Daoy (cell line): ENCODE measurements at places on chromosomes 13 and 19. TPM values are rescaled to one million over a fixed set of nuclear protein-coding genes. Genes with fewer than 3 reads are reported as not detected.
A peak's percentile ranks its signal among the peaks of the same experiment; 100 is the strongest.

- no peak for DNase-seq
Observed at GRCh38 chr19:49869009-49869483, 1.7 kb upstream of the PNKP start.

- peak; percentile 74 for DNase-seq
Observed at GRCh38 chr13:97879646-97880310, 73.7 kb upstream of the IPO5 start.

DNA sequence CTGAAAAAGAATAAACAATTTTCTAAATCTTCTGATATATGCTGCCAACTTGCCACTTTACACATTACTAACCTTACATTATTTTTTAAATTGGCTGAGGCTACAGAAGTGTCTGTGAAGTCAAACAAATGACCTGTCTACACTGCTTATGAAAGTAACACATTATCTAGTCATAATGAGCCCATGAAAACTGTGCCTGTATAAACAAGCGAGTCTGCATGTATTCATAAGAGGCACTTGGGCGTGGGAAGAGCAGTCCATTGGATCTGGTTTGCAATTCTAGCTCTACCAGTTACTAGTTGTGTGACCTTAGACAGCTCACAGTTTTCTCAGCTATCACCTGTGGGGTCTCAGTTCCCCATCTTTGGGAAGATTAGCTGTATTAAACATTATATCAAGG is 3.1 kb downstream of the VPS36 start:
- no peak for DNase-seq

The ZNF700 gene
- total RNA-seq, result 5.7 and 8.7 TPM in 2 replicates

The SELENOV gene
- 0.57 and 6.3 TPM in 2 replicates for total RNA-seq

GRCh38 chr19:44740351-44740824 is 8.1 kb upstream of the BCL3 start:
- no peak for DNase-seq

- no peak for DNase-seq
Observed at GRCh38 chr13:111789420-111789819, 277.5 kb upstream of the SOX1 start.

- DNase-seq, result peak; percentile 48
Observed at GRCh38 chr13:25881971-25882451, 169.8 kb downstream of the SHISA2 start.

GRCh38 chr19:32859591-32859990 is 10.0 kb downstream of the SLC7A9 start:
- no peak for DNase-seq

The SHISA7 gene
- not detected in 2 replicates for total RNA-seq

- DNase-seq, result peak; percentile 82
Observed at GRCh38 chr19:33430674-33431277, 57.3 kb downstream of the CEBPG start.

DNA sequence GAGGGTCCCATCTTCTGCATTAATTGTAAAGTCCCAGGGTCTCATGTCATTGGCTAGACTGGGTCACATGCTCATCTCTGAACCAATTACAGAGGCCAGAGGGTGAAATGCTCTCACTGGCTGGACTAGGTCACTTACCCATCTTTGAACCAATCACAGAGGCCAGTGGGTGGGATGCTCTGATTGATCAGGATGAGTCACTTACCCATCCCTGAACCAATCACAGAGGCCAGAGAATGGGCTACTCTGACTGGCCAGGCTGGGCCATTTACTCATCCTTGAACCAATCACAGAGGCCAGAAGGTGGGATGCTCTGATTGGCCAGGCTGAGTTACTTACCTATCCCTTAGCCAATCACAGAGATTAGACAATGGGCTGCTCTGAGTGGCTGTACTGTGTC is 5.3 kb downstream of the MISP start:
- peak; percentile 34 for DNase-seq

The ZNF790 gene
- 4.0 and 12.7 TPM in 2 replicates for total RNA-seq

The FXYD7 gene
- 0.29 TPM in 1 of 2 replicates, not detected in the other for total RNA-seq

The METTL21C gene
- not detected in 2 replicates for total RNA-seq

The HIPK4 gene
- under 0.01 TPM in 1 of 2 replicates, not detected in the other for total RNA-seq

DNA sequence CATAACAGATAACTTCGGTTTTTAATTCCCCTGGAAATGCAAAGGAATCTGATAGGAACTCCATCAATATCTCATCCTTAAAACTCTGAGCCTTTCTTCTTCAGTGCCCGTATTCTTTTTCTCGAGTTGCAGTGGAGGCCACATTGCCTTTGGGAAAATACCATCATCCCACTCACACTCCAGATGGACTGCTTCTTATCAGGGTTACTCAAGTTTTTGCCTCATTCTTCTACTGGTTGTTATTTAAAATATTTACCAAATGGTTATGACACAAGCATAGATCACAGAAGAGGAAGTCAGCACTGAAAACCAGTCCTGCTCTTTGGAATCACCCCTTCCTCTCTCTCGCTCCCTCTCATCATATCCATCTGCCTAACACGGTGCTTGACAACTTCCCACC is 1020.5 kb upstream of the SLC10A2 start:
- no peak for DNase-seq

GRCh38 chr13:90447734-90448101 is 899.8 kb upstream of the MIR17HG start:
- DNase-seq, result peak; percentile 13

GRCh38 chr19:16673231-16673630 is 12.3 kb downstream of the TMEM38A start:
- DNase-seq, result no peak

- no peak for DNase-seq
Observed at GRCh38 chr13:39269411-39269810, 231.2 kb downstream of the NHLRC3 start.

The SSC5D gene
- 1.4 and 2.2 TPM in 2 replicates for total RNA-seq

DNA sequence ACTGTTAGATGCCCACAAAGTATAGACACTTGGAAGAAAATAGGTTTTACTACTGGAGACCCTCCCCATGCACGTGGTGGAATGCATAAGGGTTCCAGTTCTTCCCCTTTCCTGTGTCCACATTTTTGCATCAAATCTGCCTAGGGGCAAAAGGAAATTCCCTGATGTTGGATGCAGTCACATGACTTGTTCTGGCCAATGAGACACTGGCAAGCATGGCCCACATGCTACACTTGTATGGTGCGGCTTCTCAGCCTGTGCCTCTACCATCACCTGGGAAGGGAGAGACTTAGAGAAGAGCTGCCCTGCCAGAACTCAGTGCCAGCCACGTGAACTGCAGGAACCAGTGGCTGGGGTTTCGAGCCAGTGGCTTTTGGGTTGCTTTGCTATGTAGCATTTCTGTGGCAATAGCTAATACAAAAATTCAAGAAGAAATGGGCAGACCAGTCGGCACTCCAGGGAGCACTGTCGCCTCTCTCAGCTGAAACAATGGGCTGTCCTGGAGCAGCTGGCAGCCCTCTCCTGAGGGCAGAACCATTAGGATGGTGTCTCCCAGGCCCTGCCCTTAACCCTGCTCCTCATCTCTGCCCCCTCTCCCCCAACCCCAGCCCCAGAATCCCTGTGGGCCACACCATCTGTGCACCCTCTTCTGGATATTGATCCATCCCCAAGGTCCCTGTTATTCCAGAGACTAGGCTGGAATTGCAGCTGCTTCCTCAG is 634.0 kb downstream of the UQCRFS1 start:
- DNase-seq, result peak; percentile 12

DNA sequence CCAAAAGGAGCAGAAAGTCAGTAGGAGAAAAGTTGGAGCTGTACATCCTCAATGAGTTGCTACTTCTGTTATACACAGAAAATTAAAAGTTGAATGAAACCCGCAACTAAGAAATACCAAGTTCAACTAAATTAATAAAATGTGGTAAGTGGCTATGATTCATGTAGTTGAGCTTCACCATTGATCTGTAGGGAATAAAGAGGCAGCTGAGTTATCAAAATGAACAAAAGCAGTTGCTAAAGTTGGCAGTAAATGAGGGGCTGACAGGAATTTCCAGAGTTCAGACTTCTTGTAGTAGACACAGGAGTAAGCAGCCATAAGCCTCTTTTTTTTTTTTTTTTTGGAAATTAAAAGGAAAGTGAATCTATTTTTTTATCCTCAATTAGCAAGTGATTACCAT is 234.6 kb downstream of the POSTN start:
- DNase-seq, result no peak

DNA sequence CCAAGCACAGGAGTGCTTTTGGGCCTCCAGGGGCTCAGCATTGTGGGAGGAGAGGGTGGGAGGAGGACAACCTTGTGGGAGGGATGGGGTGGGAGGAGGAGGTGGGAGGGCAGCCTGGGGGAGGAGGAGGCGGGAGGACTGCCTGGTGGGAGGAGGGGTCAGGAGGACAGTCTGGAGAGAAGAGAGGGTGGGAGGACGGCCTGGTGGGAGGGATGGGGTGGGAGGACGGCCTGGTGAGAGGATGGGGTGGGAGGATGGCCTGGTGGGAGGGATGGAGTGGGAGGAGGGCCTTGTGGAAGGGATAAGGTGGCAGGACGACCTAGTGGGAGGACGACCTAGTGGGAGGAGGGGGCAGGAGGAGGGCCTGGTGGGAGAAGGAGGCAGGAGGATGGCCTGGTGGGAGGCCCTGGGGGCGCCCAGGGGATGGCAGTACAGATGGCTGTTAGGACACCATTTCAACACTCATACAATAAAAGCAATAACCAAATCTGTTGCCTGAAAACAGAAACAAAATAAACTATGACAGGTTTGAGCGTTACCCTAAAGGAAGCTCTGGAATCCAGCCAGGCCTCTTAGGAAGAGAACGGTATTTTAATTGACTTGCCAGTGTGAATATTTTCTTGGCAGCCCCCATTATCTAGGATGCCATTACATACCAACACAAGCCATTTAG is 63.7 kb downstream of the CRYL1 start:
- peak; percentile 22 for DNase-seq

DNA sequence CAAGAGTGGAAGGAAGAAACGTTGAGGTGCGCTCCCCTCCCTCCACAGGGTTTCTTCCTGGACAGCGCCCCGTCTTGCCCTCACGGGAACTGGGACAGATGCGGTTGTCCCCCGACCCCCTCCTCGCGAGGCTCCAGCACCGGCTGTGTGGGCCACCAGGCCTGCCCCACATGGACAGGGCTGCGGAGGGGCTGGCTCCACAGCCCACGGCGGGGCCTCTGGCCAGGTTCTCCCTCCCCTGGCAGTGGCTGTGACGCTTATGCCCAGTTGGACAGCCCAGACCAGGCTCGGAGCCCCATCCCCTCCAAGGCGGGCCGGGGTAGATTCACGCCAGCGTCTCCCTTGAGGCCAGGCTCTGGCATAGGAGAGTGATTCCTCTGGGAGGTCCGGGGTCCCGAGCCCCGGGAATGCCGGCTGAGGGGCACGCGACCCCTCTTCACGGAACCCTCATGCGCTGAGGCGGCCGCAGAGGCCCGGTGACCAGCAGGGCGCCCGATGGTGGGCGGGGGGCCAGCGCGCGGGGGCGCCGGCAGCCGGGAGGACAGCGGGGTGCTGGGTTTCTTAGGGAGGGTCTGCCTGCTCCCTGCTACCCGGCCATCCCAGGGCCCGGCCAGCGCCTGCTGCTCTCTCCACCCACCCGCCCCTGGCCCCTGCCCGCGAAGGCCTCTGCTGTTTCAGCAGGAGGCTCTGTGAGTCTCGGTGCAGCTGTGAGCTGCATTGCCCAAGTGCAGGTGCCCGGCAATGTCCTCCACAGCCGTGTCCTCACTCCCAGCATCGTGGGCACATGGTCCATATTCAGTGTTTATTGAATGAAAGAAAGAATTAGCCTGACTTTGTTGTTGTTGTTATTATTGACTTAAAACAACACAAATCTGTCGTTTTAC is 20.3 kb upstream of the GAS6 start:
- no peak for DNase-seq

DNA sequence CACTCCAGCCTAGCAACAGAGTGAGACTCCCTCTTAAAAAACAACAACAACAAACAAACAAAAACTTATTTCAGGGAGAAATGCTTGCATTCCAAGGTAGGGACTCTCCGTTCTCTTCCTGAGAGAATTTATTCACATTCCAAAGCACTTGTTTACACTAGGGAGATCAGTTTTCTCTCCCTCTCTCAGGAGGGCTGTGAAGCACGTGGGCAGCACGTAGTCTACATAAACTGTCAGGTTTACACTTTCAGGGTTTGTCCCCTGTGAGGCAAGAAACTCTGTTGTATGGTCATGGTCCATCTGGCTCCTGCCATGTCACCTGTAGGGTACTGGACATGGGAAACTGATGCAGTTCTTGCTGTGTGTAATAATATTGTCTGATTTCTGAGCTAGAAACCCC is 31.6 kb downstream of the WDR87 start:
- no peak for DNase-seq

DNA sequence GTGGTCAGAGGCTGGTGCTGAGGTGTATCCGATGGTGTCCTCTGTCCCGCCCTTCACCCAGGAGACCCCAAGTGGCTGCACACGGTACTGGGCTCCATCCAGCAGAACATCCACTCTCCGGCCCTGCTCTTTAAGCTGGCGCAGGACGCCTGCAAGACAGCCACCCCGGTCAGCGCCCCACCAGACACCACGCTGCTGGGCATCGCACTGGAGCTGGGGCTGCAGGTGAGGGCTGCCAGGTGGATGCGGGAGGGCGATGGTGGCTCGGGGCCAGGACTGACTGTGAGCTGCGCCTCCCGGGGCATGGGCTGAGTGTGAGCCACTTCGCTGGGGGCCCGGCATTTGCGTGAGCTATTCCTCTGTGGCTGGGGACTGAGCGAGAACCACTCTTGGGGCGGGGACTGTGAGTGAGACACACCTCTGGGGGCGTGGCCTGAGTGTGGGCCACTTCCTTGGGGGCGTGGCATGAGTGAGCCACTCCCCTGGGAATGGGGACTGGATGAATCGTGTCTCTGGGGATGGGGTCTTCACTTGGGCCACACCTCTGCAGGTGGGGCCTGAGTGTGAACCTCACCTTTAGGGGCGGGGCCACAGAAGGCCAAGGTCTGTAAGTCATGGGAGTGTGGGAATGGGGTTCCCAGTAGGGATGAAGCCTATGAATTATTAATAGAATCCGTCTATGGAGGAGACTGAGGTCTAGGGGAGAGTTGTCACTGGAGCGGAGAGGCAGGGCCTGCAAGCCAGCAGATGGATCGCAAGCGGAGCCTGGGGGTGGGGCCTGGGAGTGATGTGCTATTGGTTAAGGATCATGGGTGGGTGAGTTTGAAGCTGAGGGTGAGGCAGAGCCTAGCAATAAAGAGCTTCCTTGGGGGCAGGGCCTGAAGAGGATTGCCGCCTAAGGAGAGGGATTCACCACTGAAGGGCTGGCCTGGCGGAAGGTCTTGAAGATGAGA is 30.5 kb downstream of the ZSWIM4 start:
- peak; percentile 63 for DNase-seq

The NKPD1 gene
- 0.11 and 1.4 TPM in 2 replicates for total RNA-seq

DNA sequence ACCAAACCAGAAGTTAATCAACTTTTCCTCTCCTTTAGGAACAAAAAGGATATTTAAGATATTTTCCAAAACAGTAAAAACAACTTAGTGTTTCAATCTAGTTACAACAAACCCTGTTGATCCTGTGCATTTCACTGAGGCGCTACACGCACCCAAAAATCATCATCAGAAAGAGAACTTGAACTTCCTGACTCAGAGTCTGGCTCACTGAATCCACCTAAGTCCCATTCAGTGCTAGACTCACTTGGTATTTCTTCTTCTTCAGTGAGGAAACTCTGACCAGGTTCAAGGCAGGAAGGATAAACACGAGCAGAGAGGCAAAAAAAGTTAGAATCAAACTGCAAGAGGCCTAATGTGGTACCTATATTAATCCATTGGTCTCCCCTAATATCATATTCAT is 2.2 kb downstream of the KBTBD6 start:
- no peak for DNase-seq
